Germinal center (tissue), 1 donor: ENCODE measurements at places on chromosomes 3 and 15.

DNA sequence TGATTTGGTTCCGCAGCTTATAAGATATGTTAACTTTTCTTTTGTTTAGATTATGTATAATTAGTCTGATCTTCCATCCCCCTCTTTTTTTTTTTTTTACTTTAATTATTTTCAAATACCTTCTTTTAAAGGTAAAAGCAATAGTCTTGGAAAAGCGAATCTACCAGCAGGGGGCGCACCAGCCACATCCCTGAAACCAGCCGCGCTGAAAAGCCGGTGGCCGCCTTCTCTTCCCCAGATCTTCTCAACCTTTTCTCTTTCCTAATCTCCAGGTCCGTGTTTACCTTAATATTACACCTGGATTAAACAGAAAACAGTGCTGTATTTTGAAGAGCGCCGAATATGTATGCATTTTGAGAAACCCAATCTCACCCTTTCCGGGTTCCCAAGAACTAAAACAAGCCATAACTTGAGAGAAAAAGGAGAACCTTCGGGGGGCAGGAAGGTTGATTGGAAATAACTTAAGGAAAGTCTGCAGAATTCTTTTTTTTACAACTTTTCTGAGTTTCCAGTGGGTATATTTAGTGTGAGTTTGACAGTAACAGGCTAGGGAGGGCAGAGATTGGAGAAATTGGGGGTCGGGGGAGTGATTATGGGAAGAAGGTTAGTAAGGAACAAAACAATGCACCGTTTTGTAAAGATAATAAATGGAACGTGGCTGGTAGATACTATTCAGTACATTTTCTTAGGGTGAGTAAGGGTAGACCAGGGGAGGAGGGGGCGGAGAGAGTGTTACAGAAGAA is 2.0 kb upstream of the SOX2 start:
- DNase-seq, result no peak

DNA sequence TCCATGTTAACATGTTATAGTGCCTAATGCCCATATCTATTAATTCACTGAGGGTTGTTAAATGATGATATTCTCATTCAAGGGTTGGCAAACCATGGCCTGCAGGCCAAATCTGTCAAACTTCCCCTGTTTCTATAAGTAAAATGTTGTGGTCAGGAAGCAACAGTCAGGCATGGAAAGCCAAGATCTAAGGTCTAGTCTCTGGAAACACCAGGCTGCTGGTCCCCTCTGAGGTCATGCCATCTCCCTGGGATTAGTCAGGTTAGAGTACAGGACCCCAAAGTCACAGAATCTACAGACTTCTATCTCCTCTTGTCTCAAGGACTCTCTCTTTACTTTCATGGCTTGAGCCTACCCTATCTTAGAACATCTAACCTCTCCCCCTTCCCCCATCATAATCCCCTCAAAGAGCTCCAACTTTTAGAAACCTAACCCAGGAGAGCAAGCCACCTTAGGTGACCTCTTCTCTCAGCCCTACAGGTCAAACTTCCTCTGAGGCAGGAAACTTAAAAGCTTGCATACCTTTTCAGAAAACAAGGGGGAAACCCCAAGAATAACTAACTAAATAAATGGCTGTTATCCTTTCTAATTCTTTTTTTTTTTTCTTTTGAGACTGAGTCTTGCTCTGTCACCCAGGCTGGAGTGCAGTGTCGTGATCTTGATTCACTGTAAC is 15.3 kb upstream of the HERC1 start:
- no peak for DNase-seq

DNA sequence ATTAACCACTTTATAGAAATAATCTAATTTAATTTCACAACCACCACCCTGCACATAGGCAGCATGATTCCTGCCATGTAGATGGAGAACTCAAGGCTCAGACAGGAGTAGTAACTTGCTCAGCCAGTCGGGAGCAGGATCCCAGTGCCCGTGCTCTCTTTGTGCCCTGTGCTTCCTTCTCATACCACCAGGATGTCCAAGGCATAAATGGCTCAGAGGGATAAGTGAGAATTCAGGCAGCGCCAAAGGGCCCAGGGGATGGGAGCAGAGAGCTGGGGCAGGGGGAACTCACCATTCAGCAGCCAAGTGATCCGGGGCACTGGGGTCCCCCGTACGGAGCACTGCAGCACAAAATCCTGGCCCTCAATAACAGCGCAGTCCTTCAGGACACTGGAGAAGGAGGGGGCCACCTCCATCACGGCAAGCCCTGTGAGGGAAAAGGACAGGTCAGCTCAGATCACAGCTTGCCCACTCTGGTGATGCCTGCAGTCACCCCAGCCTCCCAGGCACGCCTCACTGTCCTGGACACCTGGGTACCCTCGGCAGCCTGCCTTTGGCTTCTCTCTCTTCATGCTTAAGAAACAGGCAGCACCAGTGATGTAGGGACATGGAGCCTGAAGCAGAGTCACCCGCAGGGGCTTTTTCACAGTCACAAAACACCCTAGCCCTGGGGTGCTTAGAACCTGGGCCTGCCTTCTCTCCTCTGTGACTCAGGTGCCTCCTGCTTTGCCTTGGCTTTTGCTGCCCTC is 141.0 kb upstream of the HACD2 start:
- no peak for DNase-seq

DNA sequence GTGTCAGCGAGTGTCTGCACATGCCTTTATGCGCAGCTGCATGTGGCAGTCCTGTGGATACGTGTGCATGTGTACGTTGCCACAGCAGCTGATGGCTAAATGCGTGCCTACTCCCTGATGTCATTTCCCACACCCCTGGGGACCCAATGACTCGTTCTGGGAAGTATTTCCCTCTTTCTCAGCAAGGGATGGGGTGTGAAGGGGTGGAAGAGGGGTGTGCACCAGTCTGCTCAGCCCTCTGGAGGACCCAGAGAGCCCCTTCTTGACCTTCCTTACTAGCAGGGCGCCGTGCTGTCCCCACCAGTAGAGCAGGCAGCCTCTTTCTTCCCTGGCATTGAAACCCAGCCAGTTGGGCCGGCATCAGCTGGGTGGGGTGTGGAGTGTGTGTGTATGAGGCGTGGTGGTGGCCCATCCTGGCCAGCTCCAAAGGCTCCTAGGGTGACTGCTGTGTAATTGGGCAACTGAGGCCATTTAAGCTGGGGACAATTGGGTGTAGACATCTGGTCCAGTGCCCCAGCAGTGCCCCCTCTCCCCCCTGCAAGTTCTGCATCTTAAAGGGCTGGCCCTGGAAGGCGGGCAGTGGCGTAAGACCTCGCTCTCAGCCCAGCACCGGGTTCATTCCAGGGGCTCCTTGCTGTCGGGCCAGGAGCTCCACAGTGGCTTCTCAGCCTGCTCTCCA is 19.2 kb downstream of the SNX33 start:
- no peak for DNase-seq

- DNase-seq, result no peak
Observed at GRCh38 chr15:56765251-56765650, 31.9 kb upstream of the ZNF280D start.

DNA sequence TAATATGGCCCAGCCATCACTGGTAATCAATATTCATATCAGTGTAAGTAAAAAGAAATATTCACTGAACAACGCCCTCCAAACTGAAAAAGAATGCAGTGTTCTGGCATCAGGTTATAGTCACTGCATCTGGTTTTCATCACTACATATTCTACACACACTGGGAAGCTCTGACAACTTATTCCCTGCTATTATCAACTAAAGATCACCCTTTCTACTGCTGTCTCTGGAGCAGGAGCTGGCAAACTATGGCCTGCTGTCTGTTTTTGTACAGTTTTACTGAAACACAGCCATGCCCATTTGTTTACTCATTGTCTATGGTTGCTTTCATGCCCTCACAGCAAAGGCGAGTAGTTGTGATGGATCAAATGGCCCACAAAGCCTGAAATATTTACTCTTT is 35.3 kb downstream of the TUBGCP4 start:
- DNase-seq, result no peak

DNA sequence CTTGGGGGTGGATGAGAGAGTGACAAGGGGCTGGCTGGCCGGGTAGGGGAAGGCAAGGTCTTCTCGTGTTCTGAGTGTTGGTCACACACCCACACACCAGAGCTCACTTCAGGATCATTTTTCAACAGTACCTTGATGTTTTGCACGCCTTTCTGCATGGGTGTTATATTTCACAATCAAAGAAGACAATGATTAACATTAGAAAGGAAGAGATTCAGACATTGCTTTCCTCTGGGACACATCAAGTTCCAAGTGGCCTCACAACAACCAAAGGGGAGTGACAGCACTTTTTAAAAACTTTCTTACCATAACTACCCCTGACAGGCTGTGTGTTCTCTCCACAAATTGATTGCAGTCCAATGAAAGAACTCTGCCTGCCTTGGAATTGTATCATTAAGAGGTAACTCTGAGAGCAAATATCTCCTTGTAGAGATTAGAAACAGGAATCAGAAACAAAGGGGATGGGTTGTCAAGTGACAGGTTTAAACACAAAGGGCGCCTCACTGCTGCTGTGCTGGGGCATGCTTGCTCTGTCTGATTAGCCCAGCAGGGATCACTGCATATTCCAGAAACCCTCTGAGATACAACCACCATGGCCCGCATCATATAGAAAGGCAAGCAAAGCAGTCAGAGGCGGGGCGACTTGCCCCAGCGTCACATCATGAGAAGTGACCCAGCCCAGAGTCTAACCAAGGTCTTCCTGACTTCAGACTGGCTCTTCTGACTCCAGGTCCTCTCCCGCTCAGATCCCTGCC is 230.8 kb downstream of the FEZF2 start:
- DNase-seq, result no peak

DNA sequence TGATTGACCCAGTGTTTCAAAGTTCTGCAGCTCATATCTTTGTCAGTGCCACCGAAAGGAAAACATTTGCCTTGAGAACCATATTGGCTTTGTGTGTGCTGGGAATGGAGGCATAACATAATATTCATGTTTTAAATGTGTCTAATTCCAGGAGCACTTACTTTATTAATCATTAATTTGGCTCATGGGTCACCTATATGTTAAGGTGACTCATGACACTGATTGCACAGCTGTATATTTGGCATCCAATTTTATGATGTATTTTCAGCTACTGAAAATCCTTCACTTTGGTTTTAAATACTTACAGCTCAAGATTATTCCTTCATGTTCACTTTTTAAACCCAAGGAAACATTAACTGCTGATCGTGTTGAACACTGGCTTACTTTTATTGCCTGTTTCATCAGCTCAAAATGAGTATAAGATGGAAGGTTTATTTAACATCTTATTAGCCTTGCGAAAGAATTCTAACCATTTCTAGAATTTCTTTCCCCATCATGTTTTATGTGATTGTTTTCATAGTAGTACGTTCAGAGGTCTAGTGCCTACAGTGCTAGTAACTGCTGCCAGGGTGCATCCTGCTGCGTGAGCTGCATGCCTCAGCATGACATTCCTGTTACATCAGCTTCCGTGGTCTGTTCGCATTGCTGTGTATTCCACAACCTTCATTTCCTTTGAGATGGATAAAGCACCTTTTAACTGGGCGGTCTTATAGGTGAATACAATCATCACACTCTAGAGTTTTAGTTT is 63.7 kb downstream of the LRCH3 start:
- no peak for DNase-seq

DNA sequence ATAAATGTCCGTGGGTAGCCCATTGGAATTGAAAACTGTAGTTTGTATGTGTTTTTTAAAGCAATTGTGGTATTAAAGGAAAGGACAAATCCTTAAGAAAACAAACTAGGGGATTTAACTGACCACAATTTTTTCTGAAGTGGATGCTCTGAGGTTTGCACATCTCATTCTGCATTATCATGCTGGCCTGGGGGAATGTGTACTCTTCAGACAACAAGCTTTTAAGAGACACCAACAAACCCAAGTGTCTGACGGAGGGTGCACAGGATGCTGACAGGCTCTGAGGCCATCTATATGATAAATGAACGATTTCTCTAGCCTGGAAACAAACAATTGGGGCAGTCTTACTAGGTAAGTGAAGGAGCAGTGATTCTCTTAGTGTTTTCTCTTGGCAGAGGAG is 9.1 kb downstream of the LINS1 start:
- DNase-seq, result no peak

GRCh38 chr3:100899440-100900091 is 93.7 kb downstream of the ABI3BP start:
- no peak for DNase-seq

DNA sequence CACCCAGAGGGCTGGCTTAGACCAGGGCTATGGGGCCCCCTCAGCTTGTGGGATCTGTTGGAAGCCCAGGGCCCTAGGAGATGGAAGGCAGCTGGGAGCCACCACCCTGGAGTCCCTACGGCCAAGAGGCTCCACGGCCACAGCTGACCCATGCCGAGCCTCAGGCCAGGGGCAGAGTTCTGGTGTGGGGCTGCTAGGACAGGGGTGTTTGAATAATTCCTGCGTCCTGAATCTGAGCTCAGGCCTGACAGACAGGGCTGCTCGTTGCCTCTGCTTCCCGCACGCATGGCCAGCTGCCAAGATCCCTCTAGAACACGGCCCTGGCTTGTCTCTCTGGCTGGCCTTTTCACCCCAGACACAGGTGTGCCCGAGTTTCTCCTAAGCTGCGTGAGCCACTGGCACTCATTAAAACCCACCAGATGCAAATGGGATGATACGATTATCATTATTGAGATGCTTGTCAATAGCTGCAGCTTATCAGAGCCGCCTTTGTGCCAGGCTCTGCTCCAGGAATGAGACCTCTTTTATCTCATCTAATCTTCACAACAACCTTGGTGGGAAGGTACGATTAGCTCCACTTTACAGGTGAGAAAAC is 70.2 kb downstream of the EFCAB12 start:
- DNase-seq, result no peak

DNA sequence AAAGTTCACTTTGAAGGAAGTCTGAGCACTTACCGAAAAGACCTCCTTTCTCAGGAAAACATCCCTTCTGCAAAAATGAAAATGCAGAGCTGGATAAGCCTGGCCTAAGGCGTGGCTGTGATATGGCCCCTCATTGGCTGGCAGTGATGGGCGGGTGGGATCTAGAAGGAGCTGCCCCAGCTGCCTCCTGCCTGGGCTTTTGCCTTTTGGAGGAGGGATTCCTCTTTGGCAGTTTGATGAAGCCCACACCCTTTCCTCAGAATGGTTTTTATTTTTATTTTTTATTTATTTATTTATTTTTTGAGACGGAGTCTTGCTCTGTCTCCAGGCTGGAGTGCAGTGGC is 4.0 kb upstream of the DZIP1L start:
- no peak for DNase-seq

- no peak for DNase-seq
Observed at GRCh38 chr3:40768536-40768935, 243.8 kb downstream of the ZNF621 start.

GRCh38 chr3:119443179-119443578 is 20.2 kb downstream of the TMEM39A start:
- DNase-seq, result no peak

DNA sequence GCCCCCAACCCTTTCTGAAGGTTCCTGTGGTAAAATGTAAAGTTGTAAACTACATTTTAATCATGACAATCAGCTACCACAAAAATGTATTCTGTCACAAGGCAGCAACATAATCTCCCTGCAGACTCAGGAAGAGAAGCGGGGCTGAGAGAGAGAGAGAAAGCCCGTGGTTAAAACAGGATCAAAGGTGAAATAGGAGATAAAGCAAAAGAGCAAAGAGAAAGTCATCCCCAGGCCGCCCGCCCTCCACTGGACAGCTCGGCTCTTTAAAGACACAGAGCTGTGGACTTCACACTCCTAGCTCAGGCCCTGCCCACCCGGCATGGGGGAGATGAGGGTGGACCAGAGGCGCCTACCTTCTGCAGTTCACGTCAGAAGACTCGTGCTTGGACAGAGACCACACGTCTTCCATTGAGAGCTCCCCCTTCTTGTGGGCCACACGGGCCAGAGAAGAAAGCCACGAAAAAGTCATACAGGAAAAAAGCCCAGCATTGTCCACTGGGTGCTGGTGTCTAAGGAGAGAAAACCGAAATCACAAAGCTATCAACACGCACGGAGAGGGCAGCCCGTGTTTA is 29.4 kb downstream of the ABCC5 start:
- DNase-seq, result no peak
